ENCODE measurements at places on chromosomes 5 and 9. TPM values are rescaled to one million over a fixed set of nuclear protein-coding genes. Genes with fewer than 3 reads are reported as not detected.
A peak's percentile ranks its signal among the peaks of the same experiment; 100 is the strongest.

GRCh38 chr9:121192959-121193640 is 8.6 kb downstream of the RAB14 start:
- no peaks in the 10 kb centered on the region for H3K27me3 ChIP-seq
- no peak overlapping the region for H3K4me3 ChIP-seq
- H3K36me3 ChIP-seq = no peaks in the 10 kb centered on the region
- no peak overlapping the region for H3K27ac ChIP-seq
- peaks cover 83% of the 10 kb centered on the region for H3K4me1 ChIP-seq

GRCh38 chr9:106689089-106689488 is 173.9 kb upstream of the ZNF462 start:
- no peaks in the 10 kb centered on the region for H3K27me3 ChIP-seq
- no peak for DNase-seq
- no peaks in the 10 kb centered on the region for H3K36me3 ChIP-seq
- H3K4me3 ChIP-seq = no peak overlapping the region
- no peaks in the 10 kb centered on the region for H3K4me1 ChIP-seq

- H3K27ac ChIP-seq = no peak overlapping the region
- no peaks in the 10 kb centered on the region for H3K36me3 ChIP-seq
- no peaks in the 10 kb centered on the region for H3K4me1 ChIP-seq
- H3K4me3 ChIP-seq = no peak overlapping the region
- H3K27me3 ChIP-seq = no peaks in the 10 kb centered on the region
These were observed 49.1 kb downstream of the DOCK2 start for GRCh38 chr5:169686137-169686536.

DNA sequence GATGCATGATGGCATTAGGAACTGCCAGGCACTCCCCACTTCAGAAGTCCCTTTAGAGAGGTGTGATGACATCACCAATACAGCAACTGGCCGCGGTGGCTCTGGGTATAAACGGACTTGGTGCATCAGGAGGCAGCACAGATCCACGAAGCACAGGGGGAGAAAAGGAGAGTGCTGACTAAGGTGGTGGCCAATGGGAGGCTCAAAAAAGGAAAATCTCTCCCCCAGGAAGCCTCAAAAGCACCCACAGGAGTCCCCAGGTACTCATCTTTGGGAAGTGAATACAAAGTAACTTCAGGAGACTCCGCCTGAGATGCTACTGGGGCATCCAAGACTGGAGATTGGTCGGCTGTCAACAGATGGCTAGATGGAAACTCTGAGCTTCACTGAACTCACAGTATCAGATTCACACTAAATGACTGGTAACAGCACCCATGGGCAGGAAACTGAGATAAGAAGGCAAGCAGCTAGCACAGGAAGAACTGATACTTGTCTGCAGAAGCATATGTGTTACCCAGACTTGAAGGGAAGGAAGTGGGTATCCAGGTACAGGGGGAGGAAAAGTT is 7.6 kb downstream of the TTC39B start:
- H3K4me3 ChIP-seq = no peak overlapping the region
- DNase-seq = no peak
- H3K36me3 ChIP-seq = no peaks in the 10 kb centered on the region
- peaks cover 18% of the 10 kb centered on the region for H3K4me1 ChIP-seq
- H3K27me3 ChIP-seq = no peaks in the 10 kb centered on the region

DNA sequence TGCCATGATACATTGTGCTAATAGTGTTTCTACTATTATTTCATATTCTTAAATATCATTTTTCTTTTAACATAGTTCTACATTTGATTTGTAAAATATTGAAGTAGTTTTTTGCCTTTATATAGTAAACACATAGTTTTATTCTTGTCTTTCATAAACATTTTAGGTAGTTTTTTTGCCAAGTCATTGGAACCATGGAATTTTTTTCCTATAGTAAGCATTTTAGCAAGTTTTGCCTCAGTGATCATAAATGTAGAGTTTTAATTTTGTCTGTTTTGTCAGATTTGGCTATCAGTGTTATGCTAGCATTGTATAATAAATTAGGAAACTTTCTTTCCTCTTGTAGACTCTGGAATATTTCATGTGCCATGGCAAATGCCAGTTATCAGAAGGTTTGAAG is 137.1 kb upstream of the LPAR1 start:
- H3K4me1 ChIP-seq = no peaks in the 10 kb centered on the region
- no peak for DNase-seq
- no peak overlapping the region for H3K4me3 ChIP-seq
- H3K36me3 ChIP-seq = no peaks in the 10 kb centered on the region
- no peak overlapping the region for H3K27ac ChIP-seq

DNA sequence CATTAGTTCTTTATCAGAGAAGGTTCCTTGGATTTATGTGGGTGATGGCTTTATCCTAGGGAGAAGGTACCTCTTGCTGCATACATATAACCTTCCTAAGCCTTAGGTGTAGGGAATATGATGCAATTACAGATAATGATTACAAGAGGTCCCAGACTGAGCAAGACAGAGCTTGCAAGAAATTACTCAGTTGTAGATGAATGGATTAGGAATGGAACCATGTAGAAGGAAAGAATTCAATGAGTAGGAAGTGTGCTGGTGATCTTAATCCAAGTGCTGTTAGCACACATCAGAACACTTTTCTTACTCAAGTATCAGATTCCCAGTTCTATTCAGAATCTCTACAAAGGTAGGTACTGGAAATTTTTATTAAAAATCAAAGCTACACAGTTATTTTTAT is 2.5 kb downstream of the OR13F1 start:
- H3K36me3 ChIP-seq = no peaks in the 10 kb centered on the region
- no peaks in the 10 kb centered on the region for H3K4me1 ChIP-seq

DNA sequence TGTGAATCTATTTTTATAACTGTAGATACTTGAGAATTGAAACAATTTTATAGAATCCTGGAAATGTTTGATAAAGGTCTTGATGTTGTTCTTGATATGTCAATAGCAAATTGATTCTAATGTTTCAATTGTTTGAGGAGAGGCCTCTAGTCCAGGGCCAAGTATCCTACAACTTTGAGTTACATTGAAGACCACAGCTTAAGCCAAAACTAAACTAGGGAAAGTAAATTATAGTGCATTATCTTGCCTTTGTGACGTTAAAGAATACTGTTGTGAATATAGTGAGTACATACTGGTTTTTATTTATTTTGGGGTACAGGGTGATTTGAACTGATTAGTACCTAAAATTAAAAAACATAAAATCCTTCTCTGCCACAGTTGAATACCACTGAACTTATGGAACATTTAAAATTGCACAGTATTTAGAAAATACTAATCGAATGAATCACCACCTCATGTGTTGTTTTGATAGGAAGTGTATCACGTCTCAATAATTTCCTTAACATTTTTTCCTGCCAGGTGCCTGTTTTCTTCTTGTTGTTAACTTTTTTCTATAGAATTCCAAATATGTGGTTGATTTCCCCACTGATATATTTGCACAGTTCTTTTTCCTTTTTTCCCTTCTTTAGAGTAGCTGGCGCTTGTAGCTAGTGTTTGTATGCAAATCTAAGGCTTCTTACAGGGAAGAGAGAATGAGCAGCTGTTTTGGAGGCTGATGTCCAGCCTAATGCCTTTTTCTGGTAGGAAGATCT is 12.5 kb downstream of the ARHGEF28 start:
- H3K4me1 ChIP-seq = peaks cover 4% of the 10 kb centered on the region
- H3K4me3 ChIP-seq = no peak overlapping the region
- H3K36me3 ChIP-seq = no peaks in the 10 kb centered on the region
- no peak overlapping the region for H3K27ac ChIP-seq

DNA sequence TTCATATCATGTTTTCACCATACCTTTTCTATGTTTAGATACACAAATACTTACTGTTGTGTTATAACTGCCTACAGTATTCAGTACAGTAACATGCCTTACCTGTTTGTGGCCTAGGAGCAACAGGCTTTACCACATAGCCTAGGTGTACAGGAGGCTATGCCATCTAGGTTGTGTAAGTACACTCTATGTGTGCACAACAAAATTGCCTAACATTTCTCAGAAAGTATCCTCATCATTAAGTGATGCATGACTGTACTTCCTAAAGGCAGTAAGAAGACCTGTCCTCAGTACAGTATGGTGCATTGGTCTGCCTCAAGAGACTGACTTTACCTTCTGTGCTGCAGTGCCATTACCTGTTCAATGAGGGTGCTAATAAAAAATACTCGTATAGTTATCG is 7.9 kb downstream of the TXN start:
- H3K4me1 ChIP-seq = peaks cover 11% of the 10 kb centered on the region
- no peak overlapping the region for H3K4me3 ChIP-seq
- DNase-seq = no peak
- no peak overlapping the region for H3K27ac ChIP-seq
- H3K36me3 ChIP-seq = peaks cover 69% of the 10 kb centered on the region
- no peaks in the 10 kb centered on the region for H3K27me3 ChIP-seq

DNA sequence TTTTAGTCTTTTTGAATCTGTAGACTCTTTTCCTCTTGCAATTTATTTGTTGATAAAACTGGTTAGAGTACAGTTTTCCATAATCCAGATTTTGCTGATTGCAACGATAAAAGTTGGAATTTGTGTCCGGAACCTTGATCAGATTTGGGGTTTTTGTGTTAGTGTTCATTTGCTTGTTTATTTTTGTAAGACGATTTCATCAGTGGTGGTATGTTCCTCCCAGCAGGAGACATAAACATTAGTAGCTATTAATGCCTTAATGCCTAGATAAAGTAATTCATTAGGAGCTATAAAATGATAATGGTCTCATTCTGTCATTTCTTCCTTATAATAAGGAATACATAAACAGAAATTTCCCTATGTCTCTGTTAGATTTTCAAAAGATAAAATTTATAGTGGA is 21.3 kb downstream of the RPS6 start:
- no peaks in the 10 kb centered on the region for H3K4me1 ChIP-seq
- H3K36me3 ChIP-seq = peaks cover 50% of the 10 kb centered on the region
- no peak overlapping the region for H3K27ac ChIP-seq
- DNase-seq = no peak
- no peaks in the 10 kb centered on the region for H3K27me3 ChIP-seq

DNA sequence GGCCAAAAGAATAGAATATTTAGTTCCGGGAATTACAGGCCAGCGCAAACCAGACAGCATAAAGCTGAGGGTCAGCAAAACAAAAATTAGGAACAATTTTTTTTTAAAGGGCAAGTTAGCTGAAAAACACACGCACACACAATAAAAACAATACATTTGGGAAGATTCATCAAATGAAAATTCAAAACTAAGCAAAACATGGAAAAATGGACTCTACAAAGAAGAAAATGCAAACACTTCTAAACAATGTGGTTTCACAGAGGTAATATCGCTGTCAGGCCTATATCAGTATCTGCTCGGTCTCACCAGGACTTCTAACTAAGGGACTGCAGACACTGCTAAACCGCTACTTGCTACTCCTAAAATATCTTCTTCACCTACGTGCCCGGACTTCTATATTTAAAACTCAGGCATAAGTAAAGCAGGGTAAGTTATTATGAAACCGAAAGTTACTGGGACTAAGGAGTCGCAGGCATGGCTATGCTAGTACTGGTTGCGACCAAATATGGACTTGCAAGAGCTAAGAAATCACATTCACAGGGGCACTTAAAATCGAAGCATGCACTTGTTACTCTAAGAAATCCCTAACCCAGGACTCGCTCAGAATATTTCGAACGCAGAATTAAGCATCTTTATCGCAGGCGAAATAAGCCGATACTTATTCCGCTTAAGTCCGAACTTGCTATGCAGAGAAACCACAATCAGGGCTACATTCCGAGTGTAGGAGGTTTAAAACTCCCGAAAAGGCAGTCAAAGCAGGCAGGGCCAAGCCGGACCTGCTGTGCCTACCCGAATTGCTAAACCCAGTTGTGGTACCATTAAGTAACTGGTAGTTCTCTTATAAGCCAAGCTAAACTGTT is 2.3 kb downstream of the ANXA2R start:
- H3K27ac ChIP-seq = peak overlapping the region; percentile 84
- DNase-seq = no peak
- peaks cover 52% of the 10 kb centered on the region for H3K4me1 ChIP-seq
- no peaks in the 10 kb centered on the region for H3K36me3 ChIP-seq

DNA sequence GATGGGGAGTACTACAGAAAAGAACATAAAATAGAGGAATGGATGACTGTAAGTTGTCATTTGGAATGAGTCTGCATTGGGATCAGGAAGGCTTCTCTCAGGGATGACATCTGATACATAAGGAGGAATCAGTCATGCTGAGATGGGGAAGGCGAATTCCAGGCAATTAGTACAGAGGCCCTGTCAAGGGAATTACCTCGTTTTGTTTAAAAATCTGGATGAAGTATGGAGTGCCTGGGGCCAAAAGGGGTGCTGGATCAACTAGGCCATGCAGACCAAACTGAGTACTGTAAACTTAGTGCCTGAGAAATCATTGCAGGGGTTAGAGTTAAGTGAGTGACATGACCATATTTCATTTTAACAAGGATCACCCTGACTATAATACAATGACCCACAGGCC is 30.5 kb downstream of the JAKMIP2 start:
- no peaks in the 10 kb centered on the region for H3K36me3 ChIP-seq
- no peak overlapping the region for H3K27ac ChIP-seq
- no peaks in the 10 kb centered on the region for H3K4me1 ChIP-seq
- DNase-seq = no peak

- H3K27me3 ChIP-seq = no peaks in the 10 kb centered on the region
- H3K36me3 ChIP-seq = no peaks in the 10 kb centered on the region
- H3K4me1 ChIP-seq = no peaks in the 10 kb centered on the region
- DNase-seq = no peak
These were observed 291.4 kb upstream of the KLF4 start for GRCh38 chr9:107780960-107781359.

- no peaks in the 10 kb centered on the region for H3K4me1 ChIP-seq
- no peak for DNase-seq
- no peaks in the 10 kb centered on the region for H3K36me3 ChIP-seq
- H3K4me3 ChIP-seq = no peak overlapping the region
These were observed 263.9 kb upstream of the TRPC7 start for GRCh38 chr5:136629125-136629792.

DNA sequence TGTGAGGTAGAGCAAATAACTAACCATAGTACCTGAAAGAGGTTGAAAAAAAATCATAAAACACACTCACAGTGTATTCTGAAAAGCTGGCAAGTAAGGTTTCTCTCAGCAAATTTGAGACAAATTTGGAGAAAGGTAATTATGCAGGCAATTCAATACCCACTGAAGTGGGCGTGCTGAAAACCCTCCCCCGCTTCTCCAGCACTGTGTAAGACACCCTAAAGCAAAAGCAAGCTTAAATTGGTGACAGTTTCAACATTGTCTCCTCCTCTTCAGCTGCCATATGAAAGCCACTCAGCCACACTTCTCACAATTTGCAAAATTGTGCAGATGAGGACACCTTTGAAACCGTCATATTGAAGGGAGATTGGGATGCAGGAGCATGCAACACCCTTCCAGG is 322.3 kb upstream of the CDH6 start:
- no peak overlapping the region for H3K27ac ChIP-seq
- H3K36me3 ChIP-seq = no peaks in the 10 kb centered on the region
- no peaks in the 10 kb centered on the region for H3K27me3 ChIP-seq
- H3K4me3 ChIP-seq = no peak overlapping the region
- peaks cover 4% of the 10 kb centered on the region for H3K4me1 ChIP-seq
- DNase-seq = no peak

- no peak for DNase-seq
- H3K27ac ChIP-seq = peak overlapping the region; percentile 96
- peak overlapping the region; percentile 86 for H3K4me3 ChIP-seq
- no peaks in the 10 kb centered on the region for H3K27me3 ChIP-seq
These were observed 1.3 kb downstream of the ARSB start for GRCh38 chr5:78983601-78984438.

The SLC25A48 gene
- total RNA-seq = not detected

The CSF2 gene
- not detected for total RNA-seq

The CENPP gene
- 5.8 TPM for total RNA-seq

The SLIT3 gene
- 43.6 TPM for total RNA-seq

The GDA gene
- not detected for total RNA-seq
